ENCODE measurements at places on chromosomes 6 and 20. TPM values are rescaled to one million over a fixed set of nuclear protein-coding genes. Genes with fewer than 3 reads are reported as not detected.

The R3HDML gene
- total RNA-seq: not detected

The BEND6 gene
- total RNA-seq: not detected

The C20orf96 gene
- 5.9 TPM for total RNA-seq

The PGC gene
- total RNA-seq: not detected

The HLA-DMB gene
- total RNA-seq: 19.1 TPM

The FAM209B gene
- 0.80 TPM for total RNA-seq

GRCh38 chr20:57591289-57592229 is 28.7 kb downstream of the ZBP1 start:
- H3K27ac ChIP-seq: no peak overlapping the region
- H3K4me1 ChIP-seq: no peaks in the 10 kb centered on the region
- peaks cover 6% of the 10 kb centered on the region for H3K27me3 ChIP-seq
- no peak for DNase-seq
- no peak overlapping the region for H3K4me3 ChIP-seq

DNA sequence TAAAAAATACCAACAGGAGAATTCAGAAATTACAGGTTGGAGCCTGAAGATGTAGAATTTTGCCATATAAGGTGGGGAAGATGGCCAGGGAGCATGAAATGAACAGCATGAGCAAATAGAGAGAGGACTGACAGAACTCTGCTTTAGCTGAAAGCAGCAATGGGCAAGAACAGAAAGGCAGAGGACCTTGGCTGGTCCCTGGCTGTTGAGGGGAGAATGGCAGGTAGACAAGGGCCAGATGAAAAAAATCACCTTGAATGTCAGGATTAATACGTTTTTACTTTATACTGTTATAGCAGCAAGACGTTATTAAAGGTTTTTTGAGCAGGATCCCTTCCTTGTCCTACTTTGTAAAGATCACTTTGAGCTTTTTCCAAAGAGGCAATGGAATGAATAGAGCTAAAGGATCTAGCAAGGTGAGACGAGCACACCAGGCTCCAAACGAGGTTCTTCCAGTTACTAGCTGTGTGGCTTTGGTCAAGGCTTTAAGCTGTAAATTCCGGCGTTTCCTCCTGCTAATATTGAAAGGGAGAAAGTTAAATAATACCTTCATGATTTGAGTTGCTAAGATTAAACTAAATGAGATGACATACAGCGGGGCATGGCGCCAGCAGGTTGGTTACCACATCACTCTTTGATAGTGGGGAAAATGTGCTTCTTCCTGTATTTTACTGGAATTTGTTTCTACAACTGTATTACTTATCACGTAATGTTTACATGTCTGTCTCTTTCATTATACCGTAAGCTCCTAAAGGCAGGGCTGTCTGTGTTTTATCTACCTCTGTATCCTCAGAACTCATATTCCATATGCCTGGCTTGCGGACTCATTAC is 776 bp downstream of the PPIL1 start:
- peaks cover 32% of the 10 kb centered on the region for H3K36me3 ChIP-seq
- H3K4me3 ChIP-seq: peak overlapping the region; percentile 92
- peaks cover 62% of the 10 kb centered on the region for H3K4me1 ChIP-seq
- no peaks in the 10 kb centered on the region for H3K27me3 ChIP-seq
- DNase-seq: no peak

GRCh38 chr6:33721508-33721907 is 10.0 kb upstream of the UQCC2 start:
- no peak overlapping the region for H3K4me3 ChIP-seq
- H3K27me3 ChIP-seq: peaks cover 55% of the 10 kb centered on the region
- H3K27ac ChIP-seq: no peak overlapping the region
- H3K36me3 ChIP-seq: no peaks in the 10 kb centered on the region
- H3K4me1 ChIP-seq: no peaks in the 10 kb centered on the region

DNA sequence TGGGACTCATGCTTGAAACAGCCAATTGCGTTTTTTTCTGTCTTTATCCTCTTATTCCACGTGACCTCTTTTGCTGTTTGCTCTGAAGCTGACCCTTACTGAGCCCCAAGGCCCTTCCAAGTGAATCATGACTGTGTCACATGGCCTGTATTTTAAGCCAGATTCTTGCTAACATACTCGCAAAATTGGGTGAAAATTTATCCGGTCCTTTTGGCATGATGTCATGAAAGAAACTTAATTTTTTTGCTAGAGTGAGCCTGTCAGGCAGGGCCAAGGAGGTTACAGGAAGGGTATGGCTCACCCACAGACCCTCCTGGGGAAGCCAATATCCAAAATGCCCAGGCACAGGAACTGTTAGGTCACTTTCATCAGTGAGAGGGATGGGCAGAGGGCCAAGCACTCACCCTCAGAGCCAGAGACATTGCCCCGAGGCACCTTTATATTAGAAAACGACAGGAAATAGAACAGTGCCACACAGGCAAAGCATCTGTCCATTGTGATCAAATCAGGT is 296.7 kb downstream of the CDH26 start:
- no peak overlapping the region for H3K4me3 ChIP-seq
- DNase-seq: no peak
- no peaks in the 10 kb centered on the region for H3K36me3 ChIP-seq

GRCh38 chr6:17120019-17120418 is 18.2 kb downstream of the STMND1 start:
- no peak overlapping the region for H3K27ac ChIP-seq
- H3K36me3 ChIP-seq: no peaks in the 10 kb centered on the region
- no peaks in the 10 kb centered on the region for H3K4me1 ChIP-seq
- DNase-seq: no peak
- H3K4me3 ChIP-seq: no peak overlapping the region
- H3K27me3 ChIP-seq: peaks cover 8% of the 10 kb centered on the region

DNA sequence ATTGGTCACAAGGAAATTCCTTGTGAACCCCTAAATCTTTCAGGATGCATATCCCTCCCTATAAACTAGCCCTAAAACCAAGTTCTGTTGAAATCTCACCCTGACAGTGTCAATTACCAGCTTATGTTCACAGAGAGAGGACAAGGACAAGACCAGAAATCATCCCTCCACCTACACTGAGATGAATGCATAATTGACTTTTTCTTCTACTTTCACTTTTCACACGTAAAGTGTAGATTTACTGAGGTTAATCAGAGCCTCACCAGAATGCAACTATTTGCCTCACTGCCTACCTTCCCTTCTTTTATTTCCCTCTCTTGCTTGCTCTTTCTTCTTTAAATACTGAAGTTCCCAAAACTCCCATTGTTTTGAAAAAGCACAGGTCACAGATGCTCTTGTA is 15.3 kb upstream of the NKAIN2 start:
- no peaks in the 10 kb centered on the region for H3K36me3 ChIP-seq
- no peaks in the 10 kb centered on the region for H3K4me1 ChIP-seq
- DNase-seq: no peak
- H3K27me3 ChIP-seq: no peaks in the 10 kb centered on the region
- H3K4me3 ChIP-seq: no peak overlapping the region

DNA sequence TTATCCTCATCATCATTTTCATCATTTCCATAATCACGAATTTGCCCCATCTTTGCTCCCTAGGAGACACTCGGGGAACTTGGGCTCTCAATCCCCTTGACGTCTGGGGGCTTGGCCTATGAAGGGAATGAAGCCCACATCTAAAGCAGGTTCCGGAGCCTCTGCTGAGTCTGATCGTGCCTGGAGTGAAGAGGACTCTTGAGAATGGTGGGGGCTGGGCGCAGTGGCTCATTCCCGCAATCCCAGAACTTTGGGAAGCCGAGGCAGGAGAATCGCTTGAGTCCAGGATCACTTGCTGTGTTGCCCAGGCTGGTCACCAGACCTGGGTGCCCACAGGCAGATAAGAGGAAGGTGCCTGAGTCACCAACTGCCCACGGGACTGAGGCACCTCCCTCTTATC is 114.5 kb downstream of the SYCP2 start:
- no peaks in the 10 kb centered on the region for H3K4me1 ChIP-seq
- H3K36me3 ChIP-seq: no peaks in the 10 kb centered on the region
- no peak overlapping the region for H3K27ac ChIP-seq
- no peak for DNase-seq

Measured in activated CD4-positive, alpha-beta memory T cell treated with anti-CD3 and anti-CD28 coated beads, Interleukin-2, amount 10 ng/mL, durations not matched to agents 7 days and 5 days (primary cell).